ENCODE measurements at places on chromosomes 3 and 15. TPM values are rescaled to one million over a fixed set of nuclear protein-coding genes. Genes with fewer than 3 reads are reported as not detected.

DNA sequence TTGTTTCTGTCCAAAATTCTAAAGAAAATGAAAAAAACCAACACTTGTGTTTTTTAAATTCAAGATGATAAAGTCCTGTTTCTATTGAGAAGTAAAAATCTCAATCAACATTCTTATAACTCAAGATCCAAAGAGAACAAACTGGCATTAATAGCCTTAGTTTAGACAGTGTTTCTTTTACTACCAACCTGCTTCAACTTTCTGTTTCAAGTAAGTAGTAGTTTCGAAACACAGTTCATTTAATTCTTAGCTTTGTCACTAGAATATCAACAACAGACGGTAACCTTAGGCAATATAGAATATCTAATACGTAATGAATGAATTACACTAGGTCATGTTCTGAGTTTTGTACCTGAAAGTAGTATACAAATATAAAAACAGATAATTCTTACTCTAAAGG, 23.7 kb downstream of the CIP2A start:
- no peaks in the 10 kb centered on the region for H3K4me1 ChIP-seq
- H3K27me3 ChIP-seq, result no peaks in the 10 kb centered on the region
- no peak overlapping the region for H3K27ac ChIP-seq

DNA sequence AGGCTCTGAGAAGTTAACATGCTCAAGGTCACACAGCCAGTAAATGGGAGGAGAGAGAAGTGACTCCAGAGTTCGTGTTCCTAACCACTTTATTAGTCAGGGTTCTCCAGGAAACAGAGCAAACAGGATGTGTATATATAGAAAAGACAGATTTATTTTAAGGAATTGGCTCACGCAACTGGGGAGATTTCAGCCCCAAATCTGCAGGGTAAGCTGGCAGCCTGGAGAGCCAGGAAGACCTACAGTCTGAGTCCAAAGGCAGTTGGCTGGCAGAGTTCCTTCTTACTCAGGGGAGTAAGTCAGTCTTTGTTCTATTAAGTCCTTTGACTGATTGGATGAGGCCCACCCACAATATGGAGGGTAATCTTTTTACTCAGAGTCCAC, 118.2 kb upstream of the PROK2 start:
- no peaks in the 10 kb centered on the region for H3K36me3 ChIP-seq
- H3K4me3 ChIP-seq, result no peak overlapping the region
- no peak for DNase-seq
- H3K27me3 ChIP-seq, result no peaks in the 10 kb centered on the region
- H3K27ac ChIP-seq, result peak overlapping the region; percentile 1
- H3K4me1 ChIP-seq, result peaks cover 30% of the 10 kb centered on the region

Gene ZNF80
- total RNA-seq, result not detected

DNA sequence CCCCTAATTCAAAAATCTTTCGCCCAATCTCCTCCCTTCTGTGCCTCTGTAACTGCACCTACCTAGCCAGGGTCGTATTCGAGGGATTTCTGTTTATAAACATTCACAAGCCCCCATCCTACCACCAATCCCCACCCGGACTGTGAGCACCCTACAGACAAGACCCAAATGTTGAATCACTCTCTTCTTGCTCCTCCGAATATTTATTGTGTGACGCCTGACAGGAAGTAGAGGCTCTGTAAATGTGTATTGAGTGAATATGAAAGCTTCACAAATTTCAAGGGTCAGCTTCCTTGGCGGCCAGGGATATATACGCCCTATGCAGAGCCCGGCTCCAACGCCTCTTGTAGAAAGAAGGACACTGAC, 1.6 kb downstream of the BDH1 start:
- H3K27ac ChIP-seq, result peak overlapping the region; percentile 98
- H3K4me1 ChIP-seq, result peaks cover 38% of the 10 kb centered on the region
- DNase-seq, result no peak
- peaks cover 16% of the 10 kb centered on the region for H3K27me3 ChIP-seq
- H3K36me3 ChIP-seq, result no peaks in the 10 kb centered on the region

DNA sequence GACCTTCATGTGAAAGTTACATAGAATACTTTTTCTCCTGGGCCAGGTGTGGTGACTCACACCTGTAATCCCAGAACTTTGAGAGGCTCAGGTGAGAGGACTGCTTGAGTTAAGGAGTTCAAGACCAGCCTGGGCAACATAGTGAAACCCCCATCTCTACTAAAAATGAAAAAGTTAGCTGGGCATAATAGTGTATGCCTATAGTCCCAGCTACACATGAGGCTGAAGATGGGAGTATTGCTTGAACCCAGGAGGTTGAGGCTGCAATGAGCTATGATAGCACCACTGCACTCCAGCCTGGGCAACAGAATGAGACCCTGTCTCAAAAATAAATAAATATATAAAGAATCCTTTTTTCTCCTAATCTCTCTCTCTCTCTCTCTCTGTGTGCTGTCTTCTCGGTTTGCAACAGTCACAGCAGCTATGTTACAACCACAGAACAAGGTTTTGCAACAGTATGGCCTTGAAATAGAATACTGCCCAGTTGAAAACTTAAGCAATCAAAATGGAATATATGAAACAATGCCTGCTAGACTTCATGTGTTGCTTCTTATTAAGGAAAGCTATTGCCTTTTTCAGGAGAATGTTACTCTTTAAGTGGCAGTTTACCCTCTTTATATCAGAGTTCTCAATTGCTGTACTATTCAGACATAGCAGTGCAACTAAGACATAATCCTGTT, 12.3 kb upstream of the DENND4A start:
- H3K4me3 ChIP-seq, result no peak overlapping the region
- H3K27me3 ChIP-seq, result no peaks in the 10 kb centered on the region
- H3K27ac ChIP-seq, result no peak overlapping the region
- no peak for DNase-seq

Gene PFN2
- total RNA-seq, result 32.0 TPM

Gene GMPPB
- 81.7 TPM for total RNA-seq

GRCh38 chr3:119295816-119296726, 1.9 kb downstream of the ARHGAP31 start:
- no peaks in the 10 kb centered on the region for H3K36me3 ChIP-seq

GRCh38 chr3:123412076-123412475, 36.8 kb downstream of the ADCY5 start:
- no peaks in the 10 kb centered on the region for H3K36me3 ChIP-seq
- peak overlapping the region; percentile 79 for H3K27ac ChIP-seq
- peaks cover 8% of the 10 kb centered on the region for H3K4me1 ChIP-seq
- no peak overlapping the region for H3K4me3 ChIP-seq
- no peaks in the 10 kb centered on the region for H3K27me3 ChIP-seq

Gene SLC51B
- total RNA-seq, result not detected

GRCh38 chr3:64082961-64083541, 59.8 kb upstream of the PSMD6 start:
- no peak overlapping the region for H3K4me3 ChIP-seq
- H3K27me3 ChIP-seq, result no peaks in the 10 kb centered on the region
- no peak overlapping the region for H3K27ac ChIP-seq

Gene HYAL1
- total RNA-seq, result 5.3 TPM

All from stomach (tissue), 19 donors.